ENCODE measurements at places on chromosomes 2 and 18.

DNA sequence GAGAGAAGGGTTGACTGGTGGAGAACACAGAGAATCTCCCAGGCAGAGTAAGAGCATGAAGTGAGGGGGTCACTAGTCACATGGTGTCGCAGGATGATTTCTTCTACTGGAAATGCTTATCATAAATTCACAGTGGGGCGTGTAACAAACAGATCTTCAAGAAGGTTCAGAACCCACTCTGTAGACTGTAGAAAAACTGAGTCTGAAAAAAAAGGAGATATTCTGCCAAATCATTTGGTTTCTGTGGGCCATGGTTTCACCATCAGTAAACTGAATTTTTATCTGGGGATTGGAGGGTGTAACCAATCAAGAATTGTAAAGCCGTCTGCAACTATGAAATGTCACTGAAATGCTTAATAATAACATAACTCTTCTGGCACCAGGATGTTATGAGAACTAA, 15.0 kb downstream of the TPGS2 start:
- no peak for DNase-seq

GRCh38 chr2:71787108-71787415, 333.7 kb downstream of the DYSF start:
- peak; percentile 38 for DNase-seq

GRCh38 chr2:9434489-9434888, 11.0 kb downstream of the CPSF3 start:
- no peak for DNase-seq

DNA sequence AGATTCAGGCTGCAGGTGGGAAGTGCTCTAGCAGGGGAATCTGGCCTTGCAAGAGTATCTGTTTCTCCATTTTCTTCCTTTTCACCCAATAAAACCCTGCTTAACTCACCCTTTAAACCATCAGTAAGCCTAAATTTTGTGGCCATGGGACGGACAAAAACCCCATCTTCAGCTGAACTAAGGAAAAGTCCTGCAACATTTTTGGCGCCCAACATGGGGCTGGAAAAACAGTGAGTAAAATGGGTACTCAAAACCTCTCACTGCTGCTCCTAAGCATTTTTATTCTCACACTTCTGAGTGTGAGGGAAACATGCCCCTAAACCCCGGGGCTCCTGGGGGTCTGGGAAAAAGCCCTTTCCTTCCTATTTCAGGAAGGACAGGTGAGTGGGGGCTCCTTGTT, 414.3 kb downstream of the ZNF804A start:
- DNase-seq = no peak

DNA sequence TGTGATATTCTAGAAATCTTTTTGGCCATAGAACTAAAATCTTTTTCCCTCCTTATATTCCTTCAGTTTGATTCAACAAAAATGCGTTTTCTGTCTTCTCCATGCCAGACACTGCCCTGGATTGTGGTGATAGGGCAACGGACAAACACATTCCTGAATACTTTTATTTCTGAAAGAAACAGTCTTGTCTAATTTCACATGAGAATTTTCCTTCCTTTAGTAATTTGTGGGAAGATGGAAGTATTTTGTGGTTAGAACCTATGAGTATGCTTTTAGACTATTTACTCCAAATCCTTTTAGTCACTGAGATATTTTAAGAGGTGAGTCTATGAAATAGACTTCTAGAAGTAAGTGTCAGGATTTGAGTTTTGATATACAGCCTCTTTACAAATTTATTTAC, 49.6 kb downstream of the COL5A2 start:
- DNase-seq = no peak

DNA sequence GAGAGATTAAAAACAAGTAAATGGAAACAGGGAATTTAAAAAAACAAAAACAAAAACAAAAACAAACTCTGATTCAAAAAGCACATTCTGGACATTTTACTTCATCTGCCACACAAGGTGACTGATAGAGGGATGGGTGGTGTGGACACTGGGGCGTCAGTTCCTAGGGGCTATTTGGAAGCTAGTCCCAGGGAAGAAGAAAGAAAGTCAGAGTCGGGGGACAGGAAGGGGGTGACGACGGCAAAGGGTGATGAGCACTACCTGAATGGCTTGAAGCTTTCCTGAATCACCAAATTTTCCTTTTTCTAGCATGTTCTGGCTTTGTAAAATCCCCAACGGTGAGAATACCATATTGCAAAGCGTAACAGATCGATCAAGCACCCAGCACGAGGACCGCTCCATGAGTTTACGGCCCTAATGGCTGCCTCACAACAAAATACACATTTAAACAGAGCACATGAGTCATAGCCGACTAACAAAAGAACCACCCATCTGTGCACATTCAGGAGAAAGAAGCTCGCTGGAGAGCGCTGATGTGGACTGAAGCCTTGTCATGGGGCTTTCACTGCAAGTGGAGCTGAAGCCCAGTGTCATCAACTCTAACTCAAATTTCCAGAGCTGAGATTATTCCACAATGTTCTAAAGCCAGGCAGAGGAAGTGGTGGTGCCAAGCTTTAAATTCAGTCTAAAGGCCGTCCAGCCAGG, 178.9 kb downstream of the LNPK start:
- DNase-seq = no peak

DNA sequence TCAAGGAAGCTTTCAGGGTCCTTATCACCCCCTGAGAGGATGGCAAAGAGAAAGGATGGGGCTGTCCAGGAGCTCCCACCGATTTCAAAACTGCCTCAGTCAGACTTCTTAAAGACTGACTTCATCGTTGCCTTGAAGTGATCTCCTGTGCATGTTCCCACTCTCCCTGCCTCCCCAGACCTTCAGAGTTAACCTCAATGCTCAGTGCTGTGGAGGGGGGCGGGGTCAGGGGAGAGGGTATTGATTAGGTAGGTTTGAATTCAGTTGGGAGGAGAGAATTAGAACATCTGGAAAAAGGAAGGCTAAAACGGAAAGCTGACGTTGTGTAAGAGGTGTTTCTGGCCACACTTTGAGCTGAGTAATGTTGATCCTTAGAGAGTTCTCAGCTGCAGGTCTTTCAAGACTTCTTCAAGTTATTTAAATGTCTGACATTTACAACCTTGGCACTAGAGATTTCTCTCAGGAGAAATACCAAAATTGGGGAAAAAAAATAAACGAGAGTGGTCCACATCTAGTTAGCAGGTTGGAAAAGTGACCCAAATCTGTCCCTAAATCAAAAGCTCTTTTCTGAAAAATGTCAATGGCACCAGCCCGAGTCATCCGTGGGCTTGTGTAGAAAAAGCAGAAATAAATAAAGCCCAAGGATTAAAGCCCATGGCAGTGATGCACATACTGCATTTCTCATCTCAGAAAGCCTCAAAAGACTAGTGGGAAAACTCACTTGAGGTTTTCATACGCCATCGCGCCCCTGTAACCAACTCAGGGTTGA, 134.7 kb upstream of the EPAS1 start:
- DNase-seq = no peak

DNA sequence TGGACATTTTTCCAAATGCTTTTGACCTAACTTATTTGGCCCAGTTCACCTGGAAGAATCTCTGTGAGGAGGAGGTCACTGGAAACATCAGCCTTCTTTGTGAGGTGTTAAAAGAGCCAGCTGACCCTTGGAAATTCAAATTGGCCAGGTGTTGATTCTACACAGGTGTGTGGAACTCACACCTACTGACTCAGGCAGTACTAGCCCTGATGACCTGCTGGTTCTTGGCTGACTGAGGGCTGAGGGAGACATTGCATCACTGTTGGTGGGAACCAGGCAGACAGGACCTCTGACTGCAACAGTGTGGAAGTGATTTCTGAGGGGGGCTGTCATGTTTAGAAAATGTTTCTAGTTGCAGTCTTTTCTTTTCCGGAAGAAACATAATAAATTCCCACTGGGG, 242.2 kb upstream of the LRRTM1 start:
- DNase-seq = no peak

DNA sequence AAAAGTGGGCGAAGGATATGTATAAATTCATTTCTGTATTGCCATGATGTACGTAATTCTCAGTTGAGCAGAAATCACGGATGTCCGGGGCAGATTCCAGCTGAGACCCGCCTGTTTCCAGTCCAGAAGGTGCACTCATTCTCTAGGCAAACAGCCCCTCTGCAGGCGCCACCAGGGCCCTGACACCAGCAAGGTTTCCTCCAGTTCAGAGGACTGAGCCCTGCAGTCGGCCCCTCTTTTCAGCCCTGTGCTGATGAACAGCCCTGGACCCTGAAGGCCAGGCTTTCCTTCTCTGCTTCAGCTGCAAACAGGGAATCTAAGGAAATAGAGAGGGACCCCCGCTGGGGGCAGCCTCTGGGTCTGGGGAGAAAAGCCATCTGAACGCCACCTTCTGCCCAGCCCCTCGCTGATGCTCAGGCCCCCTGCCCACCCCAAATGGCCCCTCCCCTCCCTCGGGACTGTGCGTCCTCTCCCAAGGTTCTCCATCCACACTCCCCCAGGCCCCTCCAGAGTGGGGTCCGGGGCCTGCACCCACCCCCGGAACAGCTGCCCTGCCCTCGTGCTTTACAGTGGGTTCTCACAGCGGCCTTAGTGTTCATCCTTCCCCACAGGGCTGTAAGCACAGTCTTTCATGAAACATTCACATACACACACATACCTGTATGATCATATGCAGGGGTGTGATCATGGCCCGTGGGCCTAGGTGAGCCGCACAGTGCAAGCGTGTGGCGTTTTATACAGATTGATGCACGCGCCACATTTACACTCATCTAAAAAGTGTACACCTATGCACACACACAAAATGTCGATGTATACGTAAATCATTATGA, 12.1 kb downstream of the COPS9 start:
- DNase-seq = peak; percentile 29

DNA sequence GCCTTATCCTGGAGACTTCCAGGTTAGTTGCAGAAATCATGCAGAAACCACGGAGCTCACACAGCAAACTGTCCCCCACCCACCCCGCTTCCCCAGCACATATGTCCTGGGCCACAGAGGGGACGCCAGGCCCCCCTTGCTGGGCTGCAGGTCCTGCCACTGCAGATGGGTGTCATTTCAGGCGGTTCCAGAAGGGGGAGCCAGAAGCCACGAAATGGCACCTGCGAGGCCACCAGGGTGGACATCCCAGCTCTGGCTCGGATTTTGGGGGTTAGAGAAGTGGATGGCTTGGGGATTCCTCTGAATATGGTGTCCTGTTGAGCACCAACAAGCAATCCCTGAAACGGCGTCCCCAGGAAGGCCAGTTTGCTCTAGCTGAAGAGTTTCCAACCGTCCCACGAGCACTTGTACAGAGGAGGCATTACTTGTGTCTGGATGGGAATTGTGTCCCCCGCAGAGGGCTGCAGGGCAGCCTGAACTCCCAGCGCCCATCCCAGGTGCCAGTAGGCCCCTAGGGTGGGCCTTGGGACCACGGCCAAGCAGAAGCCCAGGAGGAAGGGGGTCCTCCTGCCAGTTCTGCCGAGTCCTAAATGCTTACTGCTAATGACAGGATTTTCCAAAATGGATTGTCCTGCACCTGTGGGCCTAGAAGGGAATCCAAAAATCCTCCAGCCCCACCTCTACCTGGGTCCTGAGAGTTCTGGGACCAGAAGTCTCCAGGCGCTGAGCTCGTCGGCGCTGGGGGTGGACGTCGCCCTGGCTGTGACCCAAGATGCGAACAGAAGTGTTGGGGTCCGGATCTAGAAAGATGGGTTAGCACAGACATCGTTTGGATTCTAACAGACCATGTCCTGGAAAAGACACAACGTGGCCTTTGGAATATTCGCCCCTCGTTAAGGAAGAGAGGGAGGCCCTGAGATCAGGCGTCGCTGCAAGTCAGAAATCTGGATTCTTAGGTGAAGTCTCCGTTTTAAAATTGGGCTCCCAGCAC, 14.6 kb upstream of the NFATC1 start:
- peak; percentile 90 for DNase-seq

- DNase-seq = no peak
Observed at GRCh38 chr2:58106896-58107295, 60.3 kb downstream of the VRK2 start.

DNA sequence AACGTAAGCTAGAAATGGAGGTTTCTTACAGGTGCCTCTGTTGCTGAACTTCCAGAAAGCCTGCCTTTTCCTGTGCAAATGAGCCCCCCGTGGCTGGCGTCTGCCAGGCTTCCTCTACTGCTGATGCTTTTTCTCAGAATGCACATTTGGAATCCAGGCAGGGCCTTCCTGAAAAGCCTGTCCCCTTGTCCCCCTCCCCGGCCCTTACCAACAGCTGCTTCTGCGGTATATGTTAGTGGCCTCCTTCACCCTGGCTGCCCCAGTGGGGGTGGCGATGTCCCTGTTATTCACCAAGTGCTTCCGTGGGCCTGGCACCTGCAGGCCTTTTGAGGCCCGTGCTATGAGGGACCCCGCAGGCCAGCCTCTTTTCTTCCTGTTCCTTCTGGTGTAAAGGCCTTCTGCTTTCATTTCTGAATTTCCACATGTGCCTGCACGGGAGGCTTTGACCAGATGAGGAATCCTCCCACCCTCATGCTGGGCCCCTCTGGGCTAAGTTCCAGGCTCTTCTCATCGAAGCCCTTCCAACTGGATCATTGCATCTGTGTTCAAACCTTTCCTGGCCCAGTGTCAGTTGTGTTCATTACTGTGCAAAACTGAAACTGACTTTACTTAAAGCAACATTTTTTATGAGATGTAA, 10.4 kb downstream of the CNDP2 start:
- no peak for DNase-seq

GRCh38 chr18:45014047-45014501, 333.4 kb downstream of the SETBP1 start:
- no peak for DNase-seq

- DNase-seq = no peak
Observed at GRCh38 chr2:158743466-158743865, 51.7 kb upstream of the DAPL1 start.

- no peak for DNase-seq
Observed at GRCh38 chr18:58451115-58451971, 177.5 kb downstream of the ALPK2 start.

DNA sequence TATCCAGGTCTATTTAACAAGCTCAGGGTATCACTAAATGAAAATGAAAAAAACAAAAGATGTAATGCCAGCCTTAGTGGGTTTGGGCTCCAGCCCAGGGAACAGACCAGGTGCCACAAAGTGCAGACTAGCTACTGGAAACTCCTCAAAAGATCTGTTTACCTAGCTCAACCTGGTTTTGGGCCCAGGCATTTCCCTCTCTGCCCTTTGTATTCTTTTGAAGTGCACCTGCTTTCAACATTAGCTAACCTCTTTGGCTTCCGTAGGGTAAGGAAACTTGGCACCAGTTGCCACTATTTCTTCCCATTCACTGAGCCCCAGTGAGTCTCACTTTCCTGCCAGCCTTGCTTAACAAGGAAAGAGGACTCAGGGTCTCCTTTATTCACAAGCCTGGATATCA, 123.6 kb upstream of the CDCA7 start:
- no peak for DNase-seq

GRCh38 chr2:172085460-172086159, at the start of gene DLX1:
Gene DLX1, plus strand, starts transcription at chr2:172085507. Its CDS starts 171 bp downstream, at chr2:172085678.
- DNase-seq = no peak
